Foreskin keratinocyte (primary cell): ENCODE measurements at places on chromosomes 6 and 20.
A peak's percentile ranks its signal among the peaks of the same experiment; 100 is the strongest.

GRCh38 chr20:36082315-36082915, 72.1 kb upstream of the EPB41L1 start:
- DNase-seq: no peak

- DNase-seq: peak; percentile 34
Measured at GRCh38 chr20:37899105-37900045, 3.6 kb upstream of the VSTM2L start.

GRCh38 chr6:140857739-140858380, 1274.9 kb upstream of the GJE1 start:
- DNase-seq: peak; percentile 68

DNA sequence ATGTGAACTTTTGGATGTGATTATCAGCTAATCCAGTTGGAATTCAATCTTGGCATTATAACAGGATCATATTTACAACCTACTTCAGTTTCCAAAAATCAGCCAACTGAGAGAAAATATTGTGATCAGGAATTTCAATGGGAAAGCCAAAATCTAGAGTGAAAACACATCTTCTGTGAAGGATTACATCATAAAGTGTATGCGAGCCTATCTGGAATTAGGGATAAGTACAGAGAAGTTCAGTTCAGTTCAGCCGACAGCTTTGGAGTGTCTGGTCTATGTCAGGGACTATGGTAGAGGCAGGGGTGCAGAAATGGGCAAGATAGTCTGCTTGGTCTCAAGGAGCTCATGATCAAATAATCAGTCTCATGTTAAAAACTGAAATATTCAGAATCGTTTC, 12.3 kb upstream of the PRIM2 start:
- DNase-seq: no peak

DNA sequence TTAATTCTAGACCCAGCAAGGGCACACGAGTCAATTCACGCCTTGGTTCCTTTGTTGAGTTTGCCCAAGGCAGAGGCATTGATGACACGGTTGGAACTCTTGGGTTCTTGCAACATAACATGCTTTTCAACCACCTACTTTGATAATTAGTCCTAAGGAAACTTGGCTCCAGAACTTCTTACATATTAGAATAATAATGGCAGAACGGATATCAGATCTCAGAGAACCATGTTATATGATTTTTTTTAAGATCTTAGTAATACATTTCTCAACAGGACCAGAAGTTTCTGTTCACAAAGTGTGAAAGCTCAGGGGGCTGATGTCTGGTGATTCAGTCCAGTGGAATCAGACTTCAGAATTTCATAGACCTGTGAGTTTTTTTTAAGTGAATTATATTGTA, 19.2 kb downstream of the SPTLC3 start:
- DNase-seq: peak; percentile 53

GRCh38 chr20:50286174-50286511, 95.5 kb downstream of the CEBPB start:
- DNase-seq: no peak

- peak; percentile 34 for DNase-seq
Measured at GRCh38 chr6:87914637-87915395, 132.8 kb upstream of the SPACA1 start.

- no peak for DNase-seq
Measured at GRCh38 chr6:169112483-169113320, 140.9 kb downstream of the THBS2 start.

DNA sequence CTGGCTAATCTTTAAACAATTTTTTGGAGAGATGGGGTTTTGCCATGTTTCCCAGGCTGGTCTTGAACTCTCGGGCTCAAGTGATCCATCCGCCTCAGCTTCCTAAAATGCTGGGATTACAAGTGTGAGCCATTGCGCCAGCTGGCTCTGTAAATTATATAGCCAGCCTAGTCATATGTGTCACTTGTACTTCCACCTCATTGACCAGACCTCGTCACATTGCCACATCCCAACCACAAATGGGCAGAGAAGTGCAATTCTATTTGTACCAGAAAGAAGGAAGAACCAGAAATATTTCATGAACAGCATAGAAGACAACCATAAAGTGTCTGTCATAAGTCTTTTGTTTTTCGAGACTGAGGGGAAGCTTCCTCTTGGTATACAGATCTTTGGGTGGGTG, 304.9 kb upstream of the RNF24 start:
- no peak for DNase-seq

DNA sequence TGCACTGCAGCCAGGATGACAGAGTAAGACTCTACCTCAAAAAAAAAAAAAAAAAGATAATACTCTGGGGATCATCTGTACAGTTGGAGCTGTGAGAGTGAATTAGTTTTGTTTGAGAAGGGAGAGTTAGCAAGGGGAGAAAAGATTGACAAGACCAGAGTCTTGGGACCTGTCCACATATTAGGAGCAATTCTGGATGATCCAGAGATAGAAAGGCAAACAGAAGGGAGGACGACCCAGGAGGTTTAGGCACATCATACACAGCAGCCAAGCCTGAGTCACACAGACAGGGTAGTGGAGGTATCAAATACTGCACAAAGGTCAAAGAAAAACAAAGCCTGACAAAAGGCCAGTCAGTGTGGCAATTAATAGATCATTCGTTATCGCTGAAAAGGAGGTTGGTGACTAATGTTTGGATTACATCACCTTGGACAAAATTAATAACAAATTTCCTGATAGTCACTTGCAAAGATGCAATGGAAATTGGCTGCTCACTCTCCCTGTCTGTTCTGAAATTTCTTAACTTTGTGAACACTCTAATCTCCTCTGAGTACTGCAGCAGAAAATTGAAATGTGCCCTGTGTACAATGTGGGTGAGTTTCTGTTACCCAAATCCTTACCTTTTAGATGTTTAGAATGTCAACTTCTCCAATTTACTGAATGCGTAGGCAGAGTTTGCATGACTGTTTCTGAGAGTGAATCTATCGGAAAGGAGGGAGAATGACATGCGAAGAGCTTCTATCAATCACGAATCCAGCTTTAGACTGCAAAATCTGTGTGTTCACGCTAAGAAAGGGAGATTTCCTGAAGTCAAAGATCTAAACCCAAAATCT, 105.4 kb downstream of the TSHZ2 start:
- peak; percentile 30 for DNase-seq

- no peak for DNase-seq
Measured at GRCh38 chr20:62929051-62929538, 2.8 kb upstream of the DIDO1 start.
